ENCODE measurements at places on chromosomes 4 and X.

- DNase-seq, result peak; percentile 90
Observed at GRCh38 chr4:76905521-76905920, 7.6 kb upstream of the SOWAHB start.

GRCh38 chrX:135643916-135644315 lies 69.5 kb upstream of the CT45A1 start:
- DNase-seq, result no peak

- DNase-seq, result no peak
Observed at GRCh38 chr4:1154126-1154522, 18.3 kb downstream of the SPON2 start.

DNA sequence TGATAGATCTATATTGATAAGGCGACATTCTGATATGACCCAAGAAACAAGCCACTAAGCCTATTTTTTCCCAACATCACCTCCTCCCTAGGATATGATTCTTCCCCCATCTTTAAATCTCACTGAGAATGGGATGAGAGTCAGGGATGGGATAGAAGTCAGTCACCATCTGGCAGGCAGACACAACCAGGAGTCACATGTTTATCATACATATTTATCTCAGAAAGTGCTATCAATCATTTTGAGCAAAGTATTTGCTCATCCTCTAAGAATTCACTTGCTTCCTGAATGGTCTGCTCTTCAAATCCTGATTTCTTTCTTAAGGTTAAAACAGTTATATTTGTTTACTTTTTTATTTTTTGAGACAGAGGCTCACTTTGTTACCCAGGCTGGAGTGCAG lies 20.3 kb downstream of the DNAAF6 start:
- DNase-seq, result peak; percentile 2

DNA sequence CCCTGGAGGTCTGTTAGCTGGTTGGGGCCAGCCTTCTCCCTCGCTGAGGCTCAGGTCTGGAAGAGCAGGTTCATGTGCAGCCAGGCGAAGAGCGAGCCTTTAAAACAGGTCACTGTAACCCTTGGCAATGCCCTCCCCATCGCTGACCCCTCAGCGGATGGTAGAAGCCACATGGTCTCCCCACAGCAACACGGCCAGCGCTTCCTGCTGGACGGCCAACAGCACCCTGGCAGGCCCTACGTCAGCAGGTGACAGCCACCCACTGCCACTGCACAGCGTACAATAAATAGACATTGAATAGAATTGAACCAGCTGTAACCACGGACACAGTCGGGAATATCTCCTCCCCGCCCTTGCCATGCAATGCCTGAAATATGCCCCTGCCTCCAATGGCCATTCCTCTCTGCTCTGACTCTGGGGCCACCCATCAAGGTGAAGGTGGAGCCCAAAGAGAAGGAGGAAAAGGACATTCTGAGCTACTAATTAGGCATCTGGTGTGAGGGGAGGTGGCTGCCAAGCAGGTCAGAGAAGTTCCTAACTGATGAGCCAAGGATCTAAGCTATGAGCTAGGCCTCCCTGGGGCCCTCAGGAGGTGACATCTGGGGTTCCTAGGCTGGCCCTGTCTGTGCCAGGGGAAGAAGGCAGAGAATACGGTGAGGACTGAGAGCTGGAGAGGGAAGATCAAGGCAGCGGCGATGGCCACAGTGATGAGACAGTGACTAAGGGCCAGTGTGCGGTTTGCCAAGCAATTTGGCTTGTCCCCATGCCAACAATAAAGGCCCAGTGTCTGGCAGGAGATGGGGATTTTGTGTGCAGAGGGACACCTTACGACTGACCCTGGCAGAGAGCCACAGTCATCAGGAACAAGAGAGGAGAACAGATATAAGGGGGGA lies 202.3 kb downstream of the BCOR start:
- no peak for DNase-seq

Data from fibroblast of skin of right biceps (primary cell).